ENCODE measurements at places on chromosomes 16 and 17.

GRCh38 chr17:7552621-7553051, 3.8 kb downstream of the TNFSF12 start:
- DNase-seq: no peak

DNA sequence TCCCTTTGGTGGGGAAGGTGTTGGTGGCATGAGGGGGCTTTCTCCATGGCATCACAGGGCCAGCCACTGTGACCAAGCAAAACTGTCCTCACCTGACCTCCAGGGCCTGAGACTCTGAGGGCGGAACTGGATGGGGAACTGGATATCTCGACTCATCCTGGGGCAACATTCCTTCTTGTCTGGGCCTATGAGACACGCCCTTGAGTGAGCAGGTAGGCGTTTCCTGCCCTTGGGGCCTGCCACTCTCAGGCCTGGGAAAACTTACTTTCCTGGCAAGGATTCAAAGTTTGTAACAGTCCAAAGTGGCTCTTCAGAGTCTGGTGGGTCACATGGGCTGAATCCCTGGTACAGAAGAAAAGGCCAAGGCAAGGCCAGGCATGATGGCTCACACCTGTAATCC, 9.6 kb downstream of the MT1X start:
- DNase-seq: no peak

- no peak for DNase-seq
These were observed 396 bp downstream of the NFE2L1 start for GRCh38 chr17:48048384-48049126.

DNA sequence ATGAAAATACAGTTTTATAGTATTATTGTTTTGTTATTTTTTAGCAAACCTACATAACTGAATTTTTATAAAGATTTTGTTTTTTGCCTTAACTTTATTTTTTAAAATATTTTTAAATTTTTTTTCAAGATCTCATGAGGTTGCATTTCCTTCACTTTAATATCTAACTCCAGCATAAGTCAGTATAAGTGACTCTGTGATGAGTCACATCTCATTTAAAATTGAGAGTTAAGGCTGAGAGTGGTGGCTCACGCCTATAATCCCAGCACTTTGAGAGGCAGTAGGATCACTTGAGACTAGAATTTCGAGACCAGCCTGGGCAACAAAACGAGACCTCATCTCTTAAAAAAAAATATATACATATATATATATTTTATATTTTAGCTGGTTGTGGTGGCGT, 44.0 kb downstream of the NLK start:
- DNase-seq: no peak

DNA sequence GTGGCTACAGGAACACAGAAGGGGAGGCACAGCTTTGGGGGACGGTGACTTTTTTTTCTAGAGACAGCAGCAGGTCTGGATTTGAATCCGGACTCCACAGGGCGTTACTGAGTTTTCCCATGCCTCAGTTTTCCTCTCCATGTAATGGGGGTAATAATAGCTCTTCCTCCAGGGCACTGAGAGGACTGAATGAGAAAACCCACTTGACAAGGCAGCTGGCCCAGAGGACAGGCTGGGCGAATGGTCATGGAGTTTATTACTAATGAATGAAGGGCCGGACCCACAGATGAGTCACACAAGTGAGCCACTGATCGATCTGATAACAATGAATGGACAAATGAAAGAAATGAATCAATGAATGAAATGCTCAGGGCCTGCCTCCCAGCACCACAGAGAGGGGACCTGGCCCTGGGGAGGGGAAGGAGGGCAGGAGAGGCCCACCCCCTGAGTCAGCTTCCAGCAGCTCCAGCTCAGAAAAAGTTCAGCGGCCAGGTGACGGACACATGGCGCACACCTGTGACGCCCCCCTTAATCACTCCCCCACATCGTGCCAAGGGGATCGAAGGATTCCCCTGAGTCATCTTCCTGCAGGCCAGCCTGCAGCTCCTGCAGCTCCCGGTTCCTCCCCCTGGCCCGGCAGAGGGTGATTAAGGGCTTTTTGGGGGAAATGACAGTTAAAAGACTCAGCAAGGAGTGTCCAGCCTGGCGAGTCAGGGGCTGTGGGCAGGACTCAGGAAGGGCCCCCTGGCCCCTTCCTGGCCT, 54.3 kb downstream of the SOCS1 start:
- no peak for DNase-seq

DNA sequence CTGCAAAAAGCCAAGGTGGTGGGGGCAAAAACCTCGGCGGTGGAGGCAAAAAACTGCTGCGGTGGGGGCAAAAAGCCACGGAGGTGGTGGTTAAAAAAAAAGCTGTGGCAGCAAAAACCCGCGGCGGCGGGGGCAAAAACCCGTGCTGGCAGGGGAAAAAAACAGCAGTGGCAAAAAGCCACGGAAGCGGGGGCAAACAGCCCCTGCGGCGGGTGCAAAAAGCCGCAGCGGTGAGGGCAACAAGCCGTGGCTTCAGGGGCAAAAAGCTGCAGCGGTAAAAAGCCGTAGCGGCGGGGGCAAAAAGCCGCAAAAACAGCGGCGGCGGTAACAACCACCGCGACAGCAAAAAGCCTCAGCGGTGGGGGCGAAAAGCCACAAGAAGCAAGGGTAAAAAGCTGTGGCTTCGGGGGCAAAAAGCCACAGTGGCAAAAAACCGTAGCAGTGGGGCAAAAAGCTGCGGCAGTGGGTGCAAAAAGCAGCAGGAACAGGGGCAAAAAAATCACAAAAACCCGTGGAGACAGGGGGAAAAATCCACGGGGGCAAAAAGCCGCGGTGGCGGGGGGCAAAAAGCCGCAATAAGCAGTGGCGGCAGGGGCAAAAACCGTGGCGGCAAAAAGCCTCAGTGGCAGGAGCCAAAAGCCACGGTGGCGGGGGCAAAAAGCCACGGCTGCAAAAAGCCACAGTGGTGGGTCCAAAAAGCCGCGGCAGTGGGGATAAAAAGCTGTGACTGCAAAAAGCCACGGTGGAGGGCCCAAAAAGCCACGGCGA, 193.7 kb downstream of the SHCBP1 start:
- no peak for DNase-seq

GRCh38 chr17:82636626-82637598, 11.3 kb downstream of the WDR45B start:
- no peak for DNase-seq

DNA sequence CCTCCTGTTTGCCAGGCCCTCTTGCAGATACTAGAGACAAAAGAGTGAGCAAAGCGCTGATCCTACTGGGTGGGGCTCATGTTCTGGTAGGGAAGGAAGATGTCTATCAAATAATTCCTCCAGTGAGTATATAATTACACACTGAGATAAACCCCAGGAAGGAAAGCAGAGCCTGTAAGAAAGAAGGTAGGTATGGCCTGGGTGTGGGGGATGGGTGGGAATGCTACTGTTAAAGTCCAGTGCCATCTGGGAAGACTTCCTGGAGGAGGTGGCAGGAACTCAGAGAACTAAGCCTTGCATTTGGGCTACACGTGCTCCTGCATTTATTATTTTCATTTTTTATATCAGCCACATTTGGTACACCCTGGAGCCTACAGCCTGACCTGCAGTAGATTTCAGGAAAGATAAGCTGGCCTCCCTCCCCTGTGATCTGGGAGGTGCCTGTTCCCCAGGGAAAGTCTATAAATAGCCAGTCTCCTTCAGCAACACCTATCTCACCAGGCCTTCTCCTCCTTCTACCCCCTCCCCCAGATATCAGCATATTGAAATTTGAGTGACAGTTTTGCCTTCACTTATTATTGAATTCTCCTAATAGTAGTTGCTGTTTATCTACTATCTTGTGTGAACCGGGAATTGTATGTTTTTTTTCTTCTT, 11.5 kb downstream of the ATP2C2 start:
- DNase-seq: no peak

DNA sequence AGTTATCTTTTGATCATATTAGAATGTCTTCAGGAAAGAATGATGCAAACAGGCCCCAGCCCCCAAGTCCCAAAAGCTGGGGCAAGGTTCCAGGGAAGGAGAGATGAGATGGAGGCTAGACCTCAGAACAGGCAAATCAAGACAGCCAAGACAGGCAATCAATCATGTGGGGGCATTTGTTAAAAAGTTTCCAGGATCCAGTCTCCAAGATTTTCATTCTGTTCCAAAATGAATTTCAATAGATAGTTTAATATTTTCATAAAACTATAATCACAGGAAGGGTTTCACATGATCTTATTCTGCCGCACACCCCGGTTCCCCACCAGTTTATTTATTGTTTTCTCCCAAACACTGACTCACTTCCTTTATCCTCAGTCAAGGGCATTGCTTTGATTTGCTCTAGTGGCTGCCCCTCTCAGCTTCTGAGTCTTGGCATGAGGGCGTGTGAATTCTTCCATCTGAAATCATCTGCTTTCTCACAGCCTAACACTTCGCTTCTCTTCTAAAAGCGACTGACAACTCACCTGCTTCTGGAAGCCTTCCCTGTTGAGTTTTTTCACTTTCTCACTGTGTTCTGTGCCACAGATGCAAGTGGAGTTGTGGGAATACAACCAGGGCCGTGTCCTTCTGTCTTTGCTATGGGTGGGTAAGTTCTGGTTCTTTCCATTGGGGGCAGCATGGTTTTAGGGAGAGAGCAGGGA, 12.2 kb upstream of the TERF2 start:
- no peak for DNase-seq

DNA sequence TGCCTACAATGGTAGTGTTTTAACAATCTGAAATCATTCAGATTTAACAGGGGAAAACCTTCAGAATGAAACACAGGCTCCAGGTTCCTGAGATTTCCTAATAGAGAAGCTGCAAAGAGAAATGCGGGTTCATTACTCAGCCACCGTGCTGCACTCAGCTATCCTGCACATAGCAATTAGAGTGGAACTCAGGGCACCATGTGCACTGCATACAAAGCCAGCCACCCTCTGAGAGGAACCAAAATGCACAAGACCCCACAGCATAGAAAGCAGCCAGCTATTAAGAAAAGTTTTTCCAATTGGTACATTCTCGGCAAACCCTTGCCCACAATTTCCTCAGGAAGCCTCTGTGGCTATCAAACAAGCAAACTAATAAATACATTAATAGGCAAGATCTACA, 37.4 kb downstream of the TOM1L2 start:
- no peak for DNase-seq

- DNase-seq: no peak
These were observed 45.0 kb upstream of the CRISPLD2 start for GRCh38 chr16:84774810-84775209.

DNA sequence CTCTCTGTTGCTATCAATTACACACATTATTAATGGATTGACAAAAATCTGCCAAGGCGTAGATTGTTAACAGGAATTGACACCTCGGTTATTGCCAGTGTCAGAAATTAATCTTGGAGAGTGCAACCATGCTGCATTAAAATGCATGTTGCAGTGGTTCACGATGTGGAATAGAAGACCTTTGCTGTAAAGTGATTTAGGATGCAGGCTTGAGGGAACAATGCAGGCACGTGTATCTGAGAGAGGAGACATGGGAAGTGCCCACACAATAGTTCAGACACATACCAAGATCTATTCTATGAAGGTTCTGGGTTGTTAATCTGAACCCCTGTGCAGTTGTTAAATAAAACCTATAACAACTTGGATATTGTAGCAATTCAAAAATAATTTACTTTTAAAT, 1032.8 kb upstream of the CDH8 start:
- DNase-seq: no peak

- no peak for DNase-seq
These were observed 40.6 kb upstream of the HAS3 start for GRCh38 chr16:69064764-69065313.
